ENCODE measurements at places on chromosomes 1 and 21.

DNA sequence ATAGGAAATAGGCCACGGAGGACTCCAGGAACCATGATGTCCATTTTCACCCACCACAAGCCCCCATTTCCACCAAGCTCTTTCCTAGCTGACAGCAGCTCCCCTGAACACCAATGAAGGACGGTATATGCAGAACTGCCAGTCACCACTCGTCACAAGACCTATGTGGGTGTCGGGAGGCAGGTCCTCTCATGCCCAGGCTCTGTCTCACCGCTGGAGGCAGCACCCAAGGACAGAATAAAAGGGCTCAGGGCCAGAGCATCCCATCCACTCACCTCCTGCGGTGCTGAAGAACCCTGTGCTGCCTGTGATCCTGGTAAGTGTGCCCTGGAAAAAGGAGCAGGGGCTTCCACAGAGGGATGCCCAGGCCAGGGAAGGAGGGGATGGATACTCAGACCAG is at the start of gene LCE1F:
Gene LCE1F, plus strand, starts transcription at position 266 of the 400 bp plus-strand sequence. CDS start 1,232 bp downstream, outside the sequence.
- no peak for DNase-seq

DNA sequence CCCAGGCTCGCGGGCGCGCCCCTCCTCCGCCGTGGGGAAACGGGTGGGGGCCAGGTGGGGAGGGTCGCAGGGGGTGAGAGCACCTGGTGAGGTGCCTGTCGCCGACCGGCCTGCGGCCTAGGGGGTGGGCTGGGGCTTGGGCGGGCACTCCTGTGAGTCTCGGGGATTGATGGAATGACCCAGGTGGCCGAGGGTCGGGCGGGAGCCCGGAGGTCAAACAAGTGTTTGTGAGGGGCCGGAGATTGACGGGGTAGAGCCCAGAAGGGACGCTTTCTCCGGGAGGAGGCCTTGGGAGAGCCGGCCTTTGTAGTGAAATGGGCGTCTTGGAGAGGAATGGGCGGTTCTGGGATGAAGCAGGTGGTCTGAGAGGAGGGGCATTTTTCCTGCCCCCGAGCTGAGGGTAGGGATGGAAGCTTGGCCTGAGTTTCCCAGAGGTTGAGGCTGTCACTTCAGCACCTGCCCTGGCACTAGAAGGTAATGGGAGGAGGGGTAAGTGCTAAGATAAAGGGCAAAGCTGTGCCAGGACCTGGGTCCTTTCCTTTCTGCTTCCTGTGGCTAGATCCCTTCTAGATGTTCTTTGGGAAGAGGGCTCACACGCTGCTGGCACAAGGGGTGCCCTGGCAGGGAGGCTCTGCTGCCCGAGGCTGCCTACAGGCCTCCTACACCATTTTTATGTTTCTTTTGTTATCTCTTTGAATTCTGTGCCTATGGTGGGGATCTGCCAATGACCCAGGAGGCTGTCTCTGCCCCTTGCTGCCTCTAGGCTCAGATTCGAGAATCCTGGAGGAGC is 56.1 kb downstream of the NDUFS5 start:
- DNase-seq: no peak

DNA sequence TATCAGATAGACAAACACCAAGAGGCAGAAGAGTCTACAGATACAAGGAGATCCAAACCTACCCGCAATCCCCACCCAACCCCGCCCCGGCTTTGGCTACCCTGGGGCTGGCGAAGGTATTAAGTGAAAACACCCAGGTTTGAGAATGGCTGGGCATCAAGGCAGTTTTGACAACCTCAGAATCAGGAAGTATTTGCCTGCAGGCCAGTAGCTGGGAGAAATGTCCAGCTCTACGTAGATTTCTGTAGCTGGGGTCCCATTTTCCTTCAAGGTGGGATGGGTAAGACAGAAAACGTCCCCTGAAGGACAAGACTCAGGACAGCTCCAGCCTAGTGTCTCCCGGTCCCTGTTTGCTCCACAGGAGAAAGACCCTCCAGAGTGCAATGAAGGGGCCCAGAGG is 101.8 kb upstream of the ERG start:
- DNase-seq: no peak

- DNase-seq: no peak
Measured at GRCh38 chr1:24251501-24251900, 64.4 kb upstream of the IFNLR1 start.

- no peak for DNase-seq
Measured at GRCh38 chr1:1206376-1206965, at the start of gene TNFRSF18. Gene TNFRSF18 (minus strand): TSS chr1:1206592. CDS start chr1:1206571, 21 bp downstream.

DNA sequence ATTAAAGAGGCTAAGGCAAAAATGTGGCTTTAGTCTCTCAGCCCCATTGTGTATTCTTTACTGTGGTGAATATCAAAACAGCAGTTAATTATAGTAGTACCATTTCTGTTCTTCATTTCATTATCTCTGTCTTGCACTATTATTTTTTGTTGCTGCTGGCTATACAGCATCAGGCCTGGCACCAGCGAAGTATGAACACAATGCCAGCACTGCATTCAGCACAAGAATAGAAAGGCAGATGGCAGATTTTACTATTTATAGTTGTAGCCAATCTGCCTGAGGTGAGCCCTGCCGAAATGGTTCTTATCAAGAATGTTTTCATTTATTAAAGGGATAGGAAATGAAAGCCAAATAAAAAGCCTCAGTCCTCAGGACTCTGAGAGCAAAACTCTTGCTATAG is 72.1 kb downstream of the GPR52 start:
- DNase-seq: no peak

- DNase-seq: no peak
Measured at GRCh38 chr1:147611586-147611985, 58.7 kb downstream of the ACP6 start.

DNA sequence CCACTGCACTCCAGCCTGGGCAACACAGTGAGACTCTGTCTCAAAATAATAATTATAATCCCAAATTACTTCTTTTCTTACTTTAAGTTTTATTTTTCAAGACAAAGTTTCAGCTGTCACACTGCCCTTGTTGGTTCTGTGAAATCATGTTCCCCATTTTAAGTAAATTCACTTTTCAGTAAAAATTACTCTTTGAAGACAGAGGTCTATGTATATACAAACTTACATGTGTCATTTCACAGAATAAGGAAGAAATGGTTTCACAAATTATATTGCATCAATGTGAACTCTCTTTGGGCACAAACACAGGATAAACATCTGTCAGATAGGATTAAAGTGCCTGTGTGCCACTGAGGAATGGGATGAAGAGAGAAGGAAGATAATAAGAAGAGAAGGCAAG is 33.1 kb upstream of the ETS2 start:
- DNase-seq: no peak

DNA sequence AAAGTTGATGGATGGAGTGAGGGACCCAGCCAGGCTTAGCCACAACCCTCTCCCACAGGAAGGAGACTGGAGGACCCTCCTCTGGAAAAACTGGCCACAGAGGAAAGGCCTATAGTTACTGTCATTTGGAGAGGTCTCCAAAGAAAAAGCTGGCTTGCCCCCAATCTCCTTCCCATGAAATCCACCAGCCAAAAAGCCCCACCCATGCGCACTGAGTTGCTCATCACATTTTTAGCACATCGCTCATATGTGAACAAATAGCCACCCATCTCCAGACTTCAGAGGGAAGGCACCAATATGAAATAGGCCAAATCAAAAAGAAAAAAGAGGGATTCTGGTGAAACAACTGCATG is 36.9 kb upstream of the QSOX1 start:
- DNase-seq: no peak

- DNase-seq: no peak
Measured at GRCh38 chr1:194067772-194068171, 881.4 kb upstream of the B3GALT2 start.

DNA sequence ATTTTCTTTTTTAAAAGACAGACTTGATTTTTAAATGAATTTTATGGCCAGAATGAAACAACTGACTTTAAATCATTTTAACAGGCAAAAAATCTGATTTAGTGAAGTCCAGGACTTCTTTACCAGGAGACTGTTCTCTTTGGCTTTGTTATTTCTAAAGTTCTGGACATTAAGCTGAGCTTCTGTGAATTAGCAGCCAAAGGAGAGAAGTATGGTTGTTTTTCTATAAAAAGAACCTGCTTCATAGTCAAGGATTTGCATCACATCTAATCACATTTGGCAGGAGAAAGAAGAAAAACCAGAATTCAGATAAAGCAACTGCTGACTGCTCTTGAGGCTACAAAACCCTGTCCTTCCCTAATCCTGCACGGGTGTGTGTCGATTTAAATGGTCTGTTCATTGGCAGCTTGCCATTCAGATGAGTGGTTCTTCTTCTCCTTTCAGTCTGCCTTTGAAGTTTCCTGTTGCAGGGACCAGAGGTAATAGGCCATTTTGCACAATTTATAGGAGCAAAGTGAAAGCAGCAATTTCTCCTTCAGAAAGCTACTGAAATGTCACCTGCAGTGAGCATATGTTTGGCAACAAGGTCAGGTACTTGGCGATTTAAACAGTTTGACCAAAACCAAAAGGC is 215.4 kb downstream of the OLFM3 start:
- DNase-seq: no peak

DNA sequence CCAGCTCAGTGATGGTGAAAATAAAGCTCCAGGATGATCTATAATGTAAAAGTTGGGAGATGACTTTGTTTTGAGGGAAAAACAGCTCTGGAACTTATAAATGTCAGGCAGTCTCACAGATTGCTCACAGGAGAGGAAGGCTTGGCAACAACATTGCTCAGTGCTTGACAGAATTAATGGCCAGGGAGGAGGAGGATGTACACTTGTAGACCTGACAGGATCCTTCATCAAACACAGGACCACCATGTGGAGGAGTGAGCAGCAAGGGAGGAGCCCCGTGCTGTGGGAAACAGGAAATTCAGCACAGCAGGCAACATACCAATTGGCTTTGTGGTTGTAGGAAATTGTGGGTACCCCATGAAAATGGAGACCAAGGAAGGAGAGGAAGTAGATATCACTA is 291.8 kb upstream of the CAMK1G start:
- DNase-seq: no peak

- no peak for DNase-seq
Measured at GRCh38 chr1:61141288-61142042, 59.1 kb downstream of the NFIA start.

DNA sequence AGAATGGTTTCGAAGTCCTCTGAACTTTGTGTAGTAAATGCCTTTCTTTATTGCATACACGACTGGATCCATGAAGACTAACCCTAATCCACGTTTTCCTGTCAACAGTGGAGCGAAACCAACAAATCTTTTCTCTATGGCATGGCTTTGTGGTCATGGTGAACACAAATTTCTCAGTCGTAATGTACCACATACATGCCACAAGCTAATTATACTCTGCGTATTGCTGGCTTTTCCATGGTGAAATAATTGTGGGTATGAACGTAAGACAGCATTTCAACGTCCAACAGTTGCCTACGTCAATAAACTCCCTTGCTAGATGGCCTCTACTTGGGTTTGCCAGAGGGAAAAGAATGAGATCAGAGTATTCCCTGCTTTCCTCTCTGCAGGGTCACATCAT is 27.5 kb downstream of the INTS7 start:
- no peak for DNase-seq

- no peak for DNase-seq
Measured at GRCh38 chr1:17515902-17516301, 23.6 kb upstream of the ARHGEF10L start.

DNA sequence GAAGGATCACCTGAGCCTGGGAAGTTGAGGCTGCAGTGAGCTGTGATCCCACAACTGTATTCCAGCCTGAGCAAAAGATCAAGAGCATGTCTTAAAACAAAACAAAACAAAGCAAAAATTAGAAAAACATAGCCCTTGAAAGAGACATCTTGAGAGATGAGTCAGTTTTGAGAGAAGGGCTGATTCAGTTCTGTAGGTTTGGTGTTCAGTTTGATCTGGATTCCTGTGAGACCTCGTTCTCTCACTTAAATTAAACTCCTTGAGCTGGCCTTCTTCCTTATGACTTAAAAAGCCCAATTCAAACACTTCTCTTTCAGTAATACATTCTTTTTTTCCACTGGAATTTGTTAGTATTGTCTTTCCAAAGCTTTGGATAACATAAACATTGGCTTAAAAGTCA is 164.2 kb downstream of the NRIP1 start:
- DNase-seq: no peak

DNA sequence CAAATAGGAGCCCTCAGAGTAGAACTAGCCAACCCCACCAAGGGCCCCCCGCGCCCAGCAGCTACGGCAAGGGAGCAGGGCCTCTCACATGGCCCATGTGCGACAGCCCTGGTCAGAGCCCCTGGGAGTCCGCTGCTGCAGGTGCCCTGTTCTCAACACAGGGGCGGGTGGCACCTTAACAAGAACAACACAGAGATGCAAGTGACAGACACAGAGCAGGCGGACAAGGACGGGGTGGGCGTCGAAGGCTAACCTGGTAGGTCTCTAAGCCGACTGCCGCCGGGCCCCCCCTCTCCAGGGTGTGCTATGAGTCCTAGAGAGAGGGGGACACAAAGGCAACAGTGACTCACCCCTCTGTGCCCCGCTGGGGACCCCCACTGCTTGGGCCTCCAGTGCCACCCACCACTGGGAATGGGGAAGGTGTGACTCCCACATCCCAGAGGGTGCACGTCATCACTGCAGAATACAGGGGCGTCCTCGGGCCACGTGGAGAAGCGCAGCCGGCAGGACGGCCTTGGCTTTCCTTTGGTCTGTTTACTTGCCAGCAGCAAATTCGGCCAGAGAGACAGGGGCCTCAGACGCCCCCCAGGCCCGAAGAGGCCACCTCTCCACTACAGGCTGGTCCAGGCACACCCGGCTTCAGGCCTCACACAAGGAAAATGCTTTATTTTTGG is 44.8 kb downstream of the PRDM15 start:
- DNase-seq: no peak

GRCh38 chr1:67771152-67771551 is 62.1 kb downstream of the GNG12 start:
- no peak for DNase-seq

DNA sequence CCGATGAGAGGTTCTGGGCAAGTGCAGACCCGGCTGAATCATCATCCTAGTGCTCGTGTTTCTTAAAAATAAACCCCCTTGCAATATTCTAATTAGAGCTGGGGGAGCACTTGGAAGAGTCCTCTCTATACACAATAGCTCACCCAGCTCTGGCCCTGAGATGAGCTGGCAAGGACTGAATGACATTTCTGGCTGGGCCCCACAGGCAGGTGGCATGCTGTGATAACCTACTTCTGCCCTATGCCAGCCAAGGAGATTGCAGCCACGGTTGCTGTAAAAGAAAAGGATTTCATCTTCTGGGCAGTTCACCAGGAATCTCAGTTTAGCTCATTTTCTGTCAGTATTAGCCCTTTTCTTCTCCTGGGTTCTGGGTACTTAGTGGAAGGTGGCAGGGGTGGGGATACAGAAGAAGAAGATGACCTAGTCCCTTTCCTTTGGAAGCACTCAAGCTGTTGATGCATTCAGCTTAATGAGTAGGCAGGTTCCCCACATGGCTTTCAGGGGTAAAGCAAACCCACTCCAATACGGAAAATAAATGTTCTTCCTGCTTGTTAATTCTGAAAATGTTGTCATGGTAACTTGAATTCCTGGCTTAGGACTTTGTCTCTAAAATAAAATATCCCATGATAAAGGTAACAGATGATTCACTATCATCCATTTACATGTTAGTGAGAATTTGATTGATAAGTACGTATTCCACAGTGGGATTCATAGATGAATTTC is 32.2 kb downstream of the VASH2 start:
- DNase-seq: no peak
